Stimulated activated CD8-positive, alpha-beta memory T cell treated with anti-CD3 and anti-CD28 coated beads, Interleukin-7, amount 100 ng/mL, for 48 hours (primary cell): ENCODE measurements at places on chromosomes 7 and 10.

- no peak for DNase-seq
These were observed 928.7 kb downstream of the IPMK start for GRCh38 chr10:57338823-57339558.

GRCh38 chr7:113087071-113087998, 708 bp upstream of the GPR85 start:
- DNase-seq: no peak

- no peak for DNase-seq
These were observed 48.0 kb upstream of the RASGEF1A start for GRCh38 chr10:43314626-43315495.

- no peak for DNase-seq
These were observed 1.8 kb downstream of the PPIF start for GRCh38 chr10:79349072-79349491.

GRCh38 chr7:54180796-54181195, 361.4 kb upstream of the VSTM2A start:
- no peak for DNase-seq

DNA sequence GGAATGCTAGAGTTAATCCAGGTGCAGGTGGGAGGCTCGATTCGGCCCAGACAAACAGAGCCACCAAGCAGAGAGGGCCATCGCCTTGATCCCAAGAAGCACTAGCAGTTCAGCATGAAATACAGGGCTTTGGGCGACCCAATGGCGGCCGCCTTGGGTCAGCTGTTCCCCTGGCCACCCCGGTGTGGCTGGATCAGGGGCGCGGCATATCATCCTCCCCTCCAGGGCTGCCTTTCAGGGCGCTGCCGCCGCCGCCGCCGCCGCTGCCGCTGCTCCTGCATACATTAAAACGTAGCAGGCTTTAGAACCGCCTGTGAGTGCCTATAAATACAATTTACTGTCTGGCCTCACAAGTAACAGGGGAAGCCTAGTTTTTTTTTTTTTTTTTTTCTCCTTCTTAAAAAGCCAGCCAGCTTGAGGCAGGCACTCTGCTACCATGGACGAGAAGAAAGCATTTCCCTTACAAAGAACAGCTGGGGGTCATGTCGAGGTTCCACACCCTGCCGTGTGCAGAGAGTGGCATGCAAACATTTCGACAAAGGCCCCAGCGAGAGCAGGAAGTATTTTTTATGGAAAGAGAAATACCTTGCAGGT, 57.7 kb upstream of the EFCAB10 start:
- DNase-seq: no peak

DNA sequence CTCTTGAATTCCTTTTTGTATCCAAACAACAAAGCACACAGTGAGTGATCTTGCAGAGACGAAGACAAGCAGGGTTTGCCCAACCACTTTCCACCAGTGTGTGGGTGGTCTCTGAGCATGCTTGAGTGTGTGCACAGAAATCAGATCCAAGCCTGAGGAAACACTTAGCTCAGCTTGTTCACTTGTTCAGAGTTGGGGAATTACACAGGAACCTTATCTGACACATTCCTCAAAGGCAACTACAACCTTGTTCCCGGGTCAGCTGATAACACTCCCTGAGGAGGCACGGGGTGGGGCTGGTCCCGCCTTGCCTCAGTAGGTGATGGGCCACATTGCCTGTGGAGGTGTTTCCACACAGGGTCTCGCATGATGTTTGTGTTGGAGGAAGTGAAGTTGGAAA, 216.9 kb downstream of the DYNC1I1 start:
- DNase-seq: no peak

DNA sequence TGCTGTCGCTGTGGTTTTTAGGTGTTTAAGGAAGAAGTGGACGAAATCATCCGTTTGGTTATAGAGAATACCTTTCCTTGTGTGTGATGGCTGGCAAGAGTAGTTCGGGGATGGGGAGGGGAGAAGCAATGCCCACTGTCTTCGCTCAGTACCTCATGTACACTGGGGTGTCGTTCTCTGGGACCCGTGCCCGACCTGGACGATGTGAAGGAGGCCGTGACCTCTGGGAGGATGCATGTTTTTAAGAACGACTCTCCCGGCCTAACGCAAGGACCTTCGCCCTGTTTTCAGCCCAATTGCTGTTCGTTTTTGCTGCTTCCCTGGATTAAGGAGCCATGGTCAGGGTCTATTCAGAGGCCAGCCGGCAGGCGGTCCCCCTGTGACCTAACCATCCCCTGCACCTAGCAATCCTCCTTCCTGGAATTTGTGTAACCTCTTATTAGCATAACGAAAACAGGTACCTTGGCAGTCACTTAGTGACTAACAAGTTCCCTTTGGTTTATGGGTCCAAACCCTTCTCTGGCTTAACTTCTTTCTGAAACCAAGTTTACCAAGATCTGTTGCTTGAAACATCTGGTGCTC, 1.3 kb downstream of the NFE2L3 start:
- no peak for DNase-seq

- DNase-seq: no peak
These were observed 367.6 kb downstream of the HGF start for GRCh38 chr7:81402227-81402626.

DNA sequence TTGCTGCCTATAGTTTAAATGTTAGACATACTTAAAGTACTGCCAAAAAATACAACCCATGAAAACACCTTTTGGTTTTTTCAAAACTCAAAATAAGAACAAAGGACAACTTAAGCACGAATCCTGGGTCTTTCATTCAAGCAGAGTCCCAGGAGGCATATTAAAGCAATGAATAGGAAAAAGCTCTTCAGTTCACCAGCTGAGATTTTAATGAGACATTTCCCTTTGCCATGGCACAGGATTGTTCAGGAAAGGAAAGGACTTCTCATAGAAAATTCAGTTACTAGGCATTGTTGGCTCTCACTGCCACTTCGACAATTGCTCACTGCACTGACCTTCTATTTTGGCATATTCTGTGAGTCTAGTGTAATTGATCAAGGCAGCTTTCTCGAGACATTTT, 133.5 kb upstream of the FEZF1 start:
- no peak for DNase-seq

DNA sequence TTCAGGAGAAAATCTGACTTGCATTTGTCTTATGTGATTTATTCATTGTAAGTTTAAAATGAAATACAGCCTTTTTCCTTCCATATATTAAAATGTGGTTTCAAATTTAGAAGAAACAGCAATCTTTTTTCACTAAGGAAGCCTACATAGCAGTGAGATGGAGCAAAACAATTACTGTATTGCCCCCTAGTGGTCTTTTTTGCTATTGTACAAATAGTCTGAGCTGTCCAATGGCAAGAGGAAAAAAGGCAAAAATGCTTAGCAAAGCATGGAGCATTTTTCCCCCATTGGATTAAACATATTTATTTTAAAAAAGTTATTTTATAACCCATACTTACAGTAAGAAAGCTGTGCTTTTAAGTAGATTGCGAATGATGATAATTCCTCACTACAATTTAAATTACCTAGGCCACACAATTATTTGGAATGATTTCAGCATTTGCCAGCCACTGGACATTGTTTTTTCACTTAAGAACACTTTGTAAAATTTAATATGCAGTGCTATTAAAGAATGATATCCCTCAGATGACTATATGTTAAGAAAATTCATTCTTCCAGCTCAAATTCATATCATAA, 119.5 kb downstream of the CPED1 start:
- no peak for DNase-seq

DNA sequence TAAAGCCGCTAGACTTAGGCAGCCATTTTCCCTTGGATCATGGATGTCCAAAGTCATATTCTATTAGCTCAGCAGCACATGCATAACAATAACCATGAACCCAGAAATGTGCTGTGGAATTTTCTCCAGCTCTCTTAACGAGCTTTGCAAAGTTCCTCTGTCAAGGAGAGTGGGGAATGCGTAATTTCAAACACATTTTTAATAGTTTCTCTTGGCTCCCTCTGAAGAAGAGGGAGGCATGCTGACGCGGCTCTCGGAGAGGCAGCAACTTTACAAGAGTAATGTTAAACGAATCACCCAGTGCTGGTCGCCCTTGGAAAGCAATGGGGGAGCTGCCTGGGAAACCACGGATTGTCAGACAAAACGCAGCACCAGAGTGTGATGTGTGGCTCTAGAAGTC, 114.8 kb downstream of the RAB18 start:
- DNase-seq: no peak

DNA sequence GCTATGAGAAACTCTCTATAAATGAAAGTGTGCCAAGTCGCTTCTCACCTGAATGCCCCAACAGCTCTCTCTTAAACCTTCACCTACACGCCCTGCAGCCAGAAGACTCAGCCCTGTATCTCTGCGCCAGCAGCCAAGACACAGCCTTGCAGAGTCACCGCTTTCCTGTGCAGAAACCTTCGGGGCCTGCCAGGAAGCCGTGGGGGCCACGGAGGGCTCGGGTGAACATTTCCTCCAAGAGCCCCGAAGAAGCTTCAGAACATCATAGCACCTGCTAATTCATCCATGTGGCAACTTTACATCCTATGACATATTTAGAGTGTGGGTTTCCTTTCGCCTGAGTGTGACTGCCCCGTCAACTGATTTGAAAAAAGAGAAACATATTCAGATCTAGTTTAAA, 55.7 kb upstream of the PRSS58 start:
- DNase-seq: no peak

- no peak for DNase-seq
These were observed 402.9 kb downstream of the MAGI2 start for GRCh38 chr7:79050603-79051002.

GRCh38 chr7:33516568-33516967, 387.2 kb downstream of the BBS9 start:
- DNase-seq: no peak

- DNase-seq: no peak
These were observed 544.9 kb upstream of the ADARB2 start for GRCh38 chr10:2282202-2282601.

- no peak for DNase-seq
These were observed 295.8 kb downstream of the CELF2 start for GRCh38 chr10:11313463-11313862.

DNA sequence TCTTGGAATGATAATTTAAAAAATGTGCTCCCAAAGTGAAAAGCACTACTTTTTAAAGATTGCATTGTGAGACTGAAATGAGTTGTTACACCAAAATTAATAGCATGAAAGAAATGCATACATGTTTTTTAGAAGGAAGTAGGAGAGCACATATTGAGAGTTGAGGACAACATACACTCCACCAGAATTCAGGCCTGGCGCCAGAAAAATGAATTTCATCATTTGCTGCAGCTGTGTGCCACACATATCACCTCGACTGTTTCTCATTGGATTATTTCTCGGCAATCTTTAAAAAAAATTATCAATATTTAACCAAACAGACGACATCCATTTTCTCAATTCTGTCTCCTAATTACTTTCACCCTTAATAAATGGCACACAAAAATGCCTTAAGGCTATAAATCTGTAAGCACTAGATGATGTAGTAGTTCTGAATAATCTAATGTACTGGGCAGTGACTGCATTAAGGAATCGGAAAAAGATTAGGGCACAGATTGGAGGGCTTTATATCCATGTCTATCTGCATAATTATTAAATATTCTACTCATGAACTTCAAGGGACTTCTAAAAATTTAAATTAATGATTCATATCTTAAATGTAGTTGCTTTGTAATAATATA, 590.4 kb downstream of the NXPH1 start:
- DNase-seq: no peak

GRCh38 chr10:91787258-91787657, 11.0 kb upstream of the TNKS2 start:
- DNase-seq: no peak

GRCh38 chr7:134458341-134458805, 527 bp downstream of the AKR1B1 start:
- DNase-seq: peak; percentile 42

DNA sequence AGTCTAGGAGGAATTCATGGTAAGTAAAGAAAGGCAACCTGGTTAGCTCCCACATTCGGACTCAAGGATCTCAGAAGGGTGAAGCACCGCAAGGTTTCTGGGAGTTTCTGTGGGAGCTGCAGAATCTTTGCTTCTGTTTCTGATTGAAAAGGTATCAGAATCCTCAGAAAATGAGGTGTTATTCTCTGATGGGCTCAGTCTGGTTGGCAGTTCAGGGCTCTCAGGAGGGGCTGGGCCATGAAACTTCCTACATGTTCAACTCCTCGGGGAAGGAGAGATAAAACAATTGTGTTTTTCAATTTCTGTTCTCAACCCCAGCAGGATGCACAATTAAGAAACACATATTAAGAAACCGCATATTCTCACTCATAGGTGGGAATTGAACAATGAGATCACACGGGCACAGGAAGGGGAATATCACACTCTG, 9.1 kb downstream of the OR2A7 start:
- DNase-seq: no peak

- no peak for DNase-seq
These were observed 75.0 kb downstream of the POM121L12 start for GRCh38 chr7:53110425-53110824.

DNA sequence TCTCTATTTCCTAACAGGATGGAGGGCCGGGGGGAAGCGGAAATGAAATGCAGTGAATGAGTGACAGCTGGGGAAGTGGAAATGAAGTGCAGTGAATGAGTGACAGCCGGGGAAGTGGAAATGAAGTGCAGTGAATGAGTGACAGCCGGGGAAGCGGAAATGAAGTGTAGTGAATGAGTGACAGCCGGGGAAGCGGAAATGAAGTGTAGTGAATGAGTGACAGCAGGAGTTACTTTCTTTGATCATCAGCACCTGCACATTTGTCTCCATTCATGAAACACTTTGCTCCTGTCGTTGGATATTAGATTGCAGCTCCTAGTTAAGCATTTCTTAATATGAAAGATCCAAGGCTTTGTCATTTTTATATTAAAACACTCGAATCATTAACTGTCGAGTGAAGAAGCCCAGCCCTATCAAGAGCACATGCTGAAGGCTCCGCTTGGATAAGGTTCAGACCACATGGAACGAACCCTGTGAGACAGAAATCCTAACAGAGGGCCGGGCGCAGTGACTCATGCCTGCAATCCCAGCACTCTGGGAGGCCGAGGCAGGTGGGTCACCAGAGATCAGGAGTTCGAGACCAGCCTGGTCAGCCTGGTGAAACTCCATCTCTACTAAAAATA, 406.0 kb upstream of the ADARB2 start:
- DNase-seq: no peak

GRCh38 chr7:127391591-127392181, 822 bp downstream of the ZNF800 start:
- DNase-seq: peak; percentile 18

GRCh38 chr7:133931053-133931452, 196.1 kb upstream of the LRGUK start:
- no peak for DNase-seq

DNA sequence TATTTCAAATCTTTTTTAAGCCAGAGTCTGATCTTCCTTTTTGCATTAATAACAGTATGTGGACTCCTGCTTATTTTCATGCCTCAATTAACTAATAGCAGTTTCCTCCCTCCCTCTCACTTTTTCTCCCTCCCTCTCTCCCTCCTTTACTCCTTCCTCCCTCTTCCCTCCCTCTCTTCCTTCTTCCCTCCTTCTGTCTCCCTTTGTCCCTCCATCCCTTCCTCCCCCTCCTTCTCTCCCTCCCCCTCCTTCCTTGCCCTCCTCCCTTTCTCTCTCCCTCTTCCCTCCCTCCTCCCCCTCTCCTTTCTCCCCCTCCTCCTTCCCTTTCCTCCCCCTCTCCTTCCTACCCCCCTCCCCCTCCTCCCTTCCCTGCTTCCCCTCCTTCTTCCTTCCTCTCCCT, 2.0 kb downstream of the ZCWPW1 start:
- DNase-seq: no peak

GRCh38 chr10:51397695-51398094, 301.7 kb downstream of the CSTF2T start:
- no peak for DNase-seq
